ENCODE measurements at places on chromosomes 7 and 10.

- no peak for ATAC-seq
Observed at GRCh38 chr7:157762824-157763223, 426.0 kb downstream of the DNAJB6 start.

- ATAC-seq = no peak
Observed at GRCh38 chr10:90424730-90425129, 433.1 kb downstream of the HTR7 start.

DNA sequence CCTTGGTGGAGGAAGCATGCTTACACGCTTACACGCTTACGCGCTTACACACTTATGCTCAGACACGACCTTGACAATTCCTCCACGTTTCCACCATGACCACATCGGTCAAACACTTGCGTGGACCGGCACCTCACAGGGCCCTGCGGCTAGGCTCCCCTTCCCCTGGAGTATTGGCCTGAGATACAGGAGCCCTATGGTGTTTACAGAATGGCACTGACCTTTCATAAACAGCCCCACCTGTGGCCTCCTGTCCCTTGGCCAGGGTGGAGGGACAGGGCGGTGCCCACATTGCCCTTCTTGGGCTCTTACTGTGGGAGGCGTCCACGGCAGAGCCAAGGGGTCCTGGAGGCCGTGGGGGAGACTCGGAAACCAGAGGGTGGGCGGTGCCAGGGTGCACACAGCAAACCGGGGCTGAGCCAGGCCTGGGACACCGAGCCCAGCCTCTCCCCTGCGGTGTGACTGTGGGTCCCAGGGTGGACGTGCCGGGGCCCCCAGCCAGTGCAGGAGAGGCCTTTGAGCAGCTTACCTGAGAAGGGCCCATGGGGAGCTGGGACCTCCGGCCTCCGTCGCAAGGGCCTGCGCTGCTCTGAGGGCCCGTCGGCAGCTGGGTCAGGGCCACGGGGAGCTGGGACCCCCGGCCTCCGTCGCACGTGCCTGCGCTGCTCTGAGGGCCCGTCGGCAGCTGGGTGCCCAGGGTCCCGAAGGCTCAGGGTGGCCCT lies 44.2 kb upstream of the FOXL3 start:
- ATAC-seq = no peak

DNA sequence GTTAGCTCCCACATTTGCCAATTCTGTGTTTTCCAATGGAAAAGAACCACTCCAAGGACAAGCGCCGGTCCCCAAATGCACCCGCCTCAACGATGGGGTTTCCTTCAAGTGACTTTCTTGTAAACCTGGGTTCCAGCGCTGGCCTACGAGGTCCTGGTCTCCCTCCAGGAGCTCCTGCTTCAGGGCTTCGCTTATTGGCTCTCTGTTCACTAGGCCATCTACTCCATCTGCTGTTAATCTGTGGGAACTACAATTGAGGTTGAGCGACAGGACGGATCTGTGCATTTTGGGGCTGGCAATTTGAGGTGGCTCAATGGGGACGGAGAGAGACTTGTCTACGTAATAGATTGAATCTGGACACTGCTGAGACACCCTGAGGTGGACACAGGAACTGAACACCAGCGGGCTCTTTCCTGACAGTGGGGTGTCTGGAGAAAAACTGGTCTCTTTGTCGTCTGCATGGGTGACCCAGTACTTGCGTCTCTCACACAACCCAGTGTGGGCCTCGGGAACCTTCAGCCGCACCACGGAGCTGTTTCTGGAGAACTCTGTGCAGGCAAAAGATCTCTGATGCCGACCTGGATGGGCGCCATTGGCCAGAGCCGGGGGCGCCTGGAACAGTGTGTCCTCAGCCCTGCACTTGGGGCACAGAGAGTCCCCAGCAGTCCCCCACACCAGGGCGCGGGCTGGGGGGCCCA lies 115.9 kb upstream of the ADAM12 start:
- ATAC-seq = no peak

DNA sequence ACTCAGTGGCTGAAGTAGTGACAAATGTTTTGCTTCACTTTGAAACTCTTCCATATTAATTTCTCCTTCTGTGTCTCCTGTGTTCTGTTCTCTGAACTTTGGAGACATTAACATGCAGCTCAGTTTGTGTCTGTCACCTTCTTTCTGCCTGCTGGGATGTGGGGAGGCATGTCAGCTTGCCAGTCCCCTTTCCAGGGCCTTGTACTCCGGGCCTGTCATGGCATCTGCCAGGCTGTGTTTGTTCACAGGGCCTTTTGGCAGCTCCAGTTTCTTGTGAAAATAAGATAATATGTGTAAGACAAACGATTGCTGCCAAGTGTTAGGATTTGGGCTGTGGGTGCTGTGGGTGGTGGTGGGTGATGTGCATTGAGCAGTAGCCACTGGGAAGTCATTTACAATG lies 76.1 kb upstream of the ELMO1 start:
- no peak for ATAC-seq

GRCh38 chr7:50754241-50754640 lies 28.5 kb downstream of the GRB10 start:
- no peak for ATAC-seq

DNA sequence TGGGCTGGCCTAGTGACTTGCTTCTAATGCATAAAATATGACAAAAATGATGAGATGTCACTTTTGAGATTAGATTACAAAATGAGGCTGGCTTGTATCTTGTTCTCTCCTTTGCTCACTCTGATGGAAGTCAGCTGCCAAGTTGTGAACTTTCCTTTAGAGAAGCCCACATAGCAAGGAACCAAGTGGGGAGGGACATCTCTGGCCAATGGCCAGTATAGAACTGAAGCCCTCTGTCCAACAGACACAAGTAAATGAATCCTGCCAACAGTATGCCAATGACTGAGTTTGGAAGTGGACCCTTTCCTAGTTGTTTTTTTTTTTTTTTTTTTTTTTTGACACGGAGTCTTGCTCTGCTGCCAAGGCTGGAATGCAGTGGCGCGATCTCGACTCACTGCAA lies 3.3 kb downstream of the ZC3HC1 start:
- no peak for ATAC-seq

- peak; percentile 42 for ATAC-seq
Observed at GRCh38 chr10:124417895-124418725, 613 bp downstream of the OAT start.

GRCh38 chr10:70592746-70593512 lies 9.6 kb downstream of the PRF1 start:
- no peak for ATAC-seq

DNA sequence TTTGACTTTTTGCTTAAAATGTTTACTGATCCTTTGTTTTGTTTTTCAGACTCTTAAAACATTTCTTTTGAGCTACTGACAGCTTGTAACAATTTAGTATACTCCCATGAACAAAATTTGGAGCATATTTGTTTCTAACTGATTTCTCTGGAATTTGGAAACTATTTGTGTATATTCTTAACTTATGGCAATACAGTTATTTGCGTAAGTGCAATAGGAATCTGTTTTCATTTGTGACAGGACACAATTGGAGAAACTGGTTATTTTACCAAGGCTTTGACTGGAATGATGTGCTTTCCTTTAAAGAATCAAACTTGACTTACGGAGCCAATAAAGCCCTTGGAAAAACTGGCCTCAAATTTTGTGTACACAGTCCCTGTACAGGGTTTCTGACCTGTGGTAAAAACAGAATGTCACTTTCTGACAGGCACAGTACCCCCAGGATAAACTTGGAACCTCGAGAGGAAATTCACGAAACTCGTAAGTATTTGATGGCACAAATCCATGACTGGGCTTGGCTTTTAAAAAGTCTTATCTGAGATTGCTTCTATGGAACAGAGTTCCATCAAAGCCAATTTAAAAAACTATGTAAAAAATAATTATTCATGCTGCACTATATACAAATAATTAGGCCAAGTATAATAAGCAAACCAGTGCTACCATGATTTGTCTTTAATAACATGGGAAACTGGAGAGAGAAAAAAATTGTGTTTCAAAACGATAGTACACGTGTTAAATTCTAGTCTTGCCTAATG lies 70.4 kb downstream of the ST8SIA6 start:
- no peak for ATAC-seq

DNA sequence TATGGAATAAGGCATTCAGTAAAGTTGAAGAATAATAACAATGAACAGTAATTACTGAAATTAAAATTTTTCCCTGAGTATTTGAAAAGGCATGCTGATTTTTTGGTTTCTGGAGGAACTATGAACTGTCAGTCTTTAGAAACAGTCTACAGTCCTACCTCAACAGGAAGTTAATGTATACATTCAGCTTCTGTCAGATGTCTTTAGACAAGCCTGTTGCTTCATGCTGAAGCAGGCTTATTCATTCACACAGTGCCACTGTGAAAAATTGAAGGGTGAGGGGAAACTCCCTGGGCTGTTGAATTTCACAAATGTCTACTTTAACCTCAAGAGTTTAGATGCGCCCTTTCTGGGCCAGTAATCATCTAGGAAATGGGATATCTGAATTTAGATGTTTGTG lies 3.5 kb downstream of the NRF1 start:
- ATAC-seq = peak; percentile 37

DNA sequence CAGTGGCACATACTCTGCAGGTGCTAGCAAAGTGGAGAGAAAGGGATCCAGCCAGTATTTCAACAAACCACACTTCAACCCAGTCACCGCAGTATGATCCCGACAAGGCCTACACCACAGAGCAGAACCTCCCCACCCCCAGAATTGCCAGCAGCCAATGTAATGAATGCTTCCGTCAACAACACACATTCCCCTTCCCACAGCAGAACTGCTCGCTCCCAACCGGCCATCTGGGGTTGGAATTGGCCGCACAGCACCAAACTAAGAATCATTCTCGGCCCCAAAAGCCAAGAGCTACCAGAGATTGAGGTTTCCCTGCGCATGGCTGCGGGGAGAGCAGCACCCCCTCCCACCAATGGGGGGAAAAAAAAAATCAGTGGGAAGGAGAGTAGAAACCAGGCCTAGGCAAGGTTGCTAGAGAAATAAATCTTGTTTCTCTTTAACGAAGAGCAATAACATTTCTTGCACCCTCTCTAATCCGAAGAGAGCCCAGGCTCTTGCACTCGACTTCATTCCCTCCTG lies 1.1 kb downstream of the WASL start:
- ATAC-seq = no peak

- no peak for ATAC-seq
Observed at GRCh38 chr7:70372768-70373515, 759.0 kb upstream of the GALNT17 start.

- ATAC-seq = no peak
Observed at GRCh38 chr7:6438427-6438826, 9.3 kb downstream of the DAGLB start.

DNA sequence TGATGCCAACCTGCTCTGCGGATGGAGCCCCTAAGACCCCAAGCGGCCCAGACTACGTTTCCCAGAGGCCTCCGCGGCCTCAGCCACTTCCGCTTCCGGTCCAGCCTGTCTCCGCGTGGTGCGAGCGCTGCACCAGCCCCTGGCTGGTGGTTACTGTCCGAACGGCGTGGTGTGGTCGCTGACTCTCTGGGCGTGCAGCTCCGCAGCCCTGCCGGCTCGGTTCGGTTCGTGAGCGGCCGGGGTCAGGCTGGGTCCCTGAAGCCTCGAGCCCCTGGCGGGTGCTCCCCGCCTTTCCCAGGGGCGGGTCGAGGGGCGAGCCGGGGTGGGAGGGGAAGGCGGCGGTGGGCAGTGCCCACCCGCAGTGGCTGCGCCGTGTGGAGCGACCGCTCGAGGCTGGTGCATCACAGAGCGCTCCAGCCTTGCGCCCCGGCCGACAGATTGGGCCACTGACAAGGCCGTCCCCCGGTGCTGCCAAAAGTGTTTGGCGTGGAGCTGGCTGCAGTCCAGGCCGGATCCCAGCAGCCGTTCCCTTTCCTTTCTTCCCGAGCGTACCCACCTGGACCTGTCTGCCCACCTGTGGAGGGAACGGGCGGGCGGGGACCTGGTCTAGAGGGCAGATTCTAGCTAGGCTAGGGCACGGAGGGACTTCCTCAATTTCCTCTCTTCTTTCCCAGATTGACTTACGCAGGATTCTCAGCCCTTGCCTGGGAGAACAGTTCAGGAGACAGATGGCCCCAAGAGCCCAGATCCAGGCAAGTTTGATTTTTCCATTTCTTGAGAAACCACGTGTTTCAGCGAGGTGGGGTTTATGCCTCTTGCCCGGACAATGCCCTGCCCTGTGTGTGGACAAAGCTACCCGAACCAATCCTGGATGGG lies at the start of gene ZNF485:
Gene ZNF485 (plus strand): TSS at position 116 of the 876 bp plus-strand sequence. CDS start 613 bp downstream, at position 729.
- ATAC-seq = peak; percentile 93

- ATAC-seq = no peak
Observed at GRCh38 chr7:155534691-155535090, 11.7 kb downstream of the CNPY1 start.

- no peak for ATAC-seq
Observed at GRCh38 chr10:11167233-11167966, 149.7 kb downstream of the CELF2 start.

- ATAC-seq = peak; percentile 5
Observed at GRCh38 chr7:90345595-90346335, 751 bp upstream of the GTPBP10 start.

- no peak for ATAC-seq
Observed at GRCh38 chr7:10237306-10237705, 736.4 kb upstream of the PHF14 start.

GRCh38 chr10:6321880-6322279 lies 119.1 kb downstream of the PFKFB3 start:
- no peak for ATAC-seq

DNA sequence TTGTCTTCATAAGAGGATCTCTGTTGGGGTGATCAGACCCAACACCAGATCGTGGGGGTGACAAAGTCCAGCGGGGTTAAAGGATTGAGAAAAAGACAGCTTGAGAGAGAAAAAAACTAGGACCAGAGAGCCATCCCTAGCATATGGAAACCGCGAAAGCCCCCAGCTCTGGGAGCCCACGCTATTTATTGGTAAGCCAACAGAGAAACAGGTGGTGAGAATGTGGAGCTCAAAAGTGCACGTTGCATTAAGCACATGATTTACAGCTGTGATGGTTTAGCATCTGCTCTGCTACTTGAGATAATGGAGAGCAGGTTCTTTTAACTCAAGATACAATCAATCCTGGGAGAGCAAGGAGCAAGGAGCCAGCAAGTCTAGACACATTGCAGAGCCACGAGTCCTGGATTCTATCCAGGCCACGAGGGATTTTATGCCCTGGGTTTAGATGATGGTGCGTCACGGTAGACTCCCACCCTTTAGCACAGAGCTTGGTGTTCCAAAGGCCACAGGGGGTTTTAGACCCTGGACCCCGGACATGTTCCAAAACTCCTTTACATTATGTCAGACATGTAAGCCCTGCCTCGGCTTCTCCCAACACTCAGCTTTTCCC lies 755.2 kb upstream of the SORCS1 start:
- no peak for ATAC-seq

DNA sequence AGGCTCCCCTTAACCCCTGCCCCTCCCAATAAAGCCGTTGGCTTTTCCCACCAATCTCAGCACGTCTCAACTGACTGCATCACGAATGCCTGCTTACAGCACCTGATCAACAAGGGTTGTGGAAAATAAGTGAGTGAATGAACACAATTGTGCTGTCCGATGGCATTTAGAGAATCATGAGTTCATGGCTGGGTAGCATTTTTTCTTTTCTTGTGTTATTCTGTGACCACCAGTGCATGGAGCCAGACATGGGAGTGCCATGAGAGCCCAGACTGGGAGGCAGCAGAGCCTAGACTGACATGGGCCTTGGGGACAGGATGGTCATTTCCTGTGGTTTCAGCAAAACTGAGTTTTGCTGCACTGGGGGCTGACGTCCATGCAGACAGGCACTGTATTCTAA lies 254.1 kb upstream of the IGFBP3 start:
- no peak for ATAC-seq

GRCh38 chr7:118285358-118285757 lies 60.9 kb downstream of the ANKRD7 start:
- no peak for ATAC-seq

All from activated CD4-positive, CD25-positive, alpha-beta regulatory T cell treated with anti-CD3 and anti-CD28 coated beads, Interleukin-2, amount 50 U/mL, for 24 hours (primary cell).